ENCODE measurements at places on chromosomes 5 and 9. TPM values are rescaled to one million over a fixed set of nuclear protein-coding genes. Genes with fewer than 3 reads are reported as not detected.

Gene HACD4
- 3.0 TPM for polyA plus RNA-seq

Gene PDE8B
- 0.22 TPM for polyA plus RNA-seq

Gene SELENOP
- polyA plus RNA-seq = 253 TPM

Gene PTPN3
- 0.35 TPM for polyA plus RNA-seq

Gene FGD3
- 37.6 TPM for polyA plus RNA-seq

Gene SOWAHA
- polyA plus RNA-seq = 0.24 TPM

Gene GPR150
- 0.70 TPM for polyA plus RNA-seq

Gene PRKACG
- polyA plus RNA-seq = not detected

Gene TMOD1
- 4.0 TPM for polyA plus RNA-seq

Gene TSLP
- polyA plus RNA-seq = 0.45 TPM

Gene GABRA1
- not detected for polyA plus RNA-seq

Gene PCDHB15
- 0.42 TPM for polyA plus RNA-seq

Gene PCDHA12
- polyA plus RNA-seq = not detected

Gene DMRTA1
- 0.38 TPM for polyA plus RNA-seq

Measured in spleen (tissue), 13 donors.